ENCODE measurements at places on chromosomes 13 and 19.

- DNase-seq, result no peak
These were observed 857.2 kb downstream of the SLITRK1 start for GRCh38 chr13:83024955-83025594.

GRCh38 chr19:2483084-2483483 lies 7.2 kb downstream of the GADD45B start:
- no peak for DNase-seq

- peak; percentile 78 for DNase-seq
These were observed 5.7 kb downstream of the ACTN4 start for GRCh38 chr19:38653028-38653571.

DNA sequence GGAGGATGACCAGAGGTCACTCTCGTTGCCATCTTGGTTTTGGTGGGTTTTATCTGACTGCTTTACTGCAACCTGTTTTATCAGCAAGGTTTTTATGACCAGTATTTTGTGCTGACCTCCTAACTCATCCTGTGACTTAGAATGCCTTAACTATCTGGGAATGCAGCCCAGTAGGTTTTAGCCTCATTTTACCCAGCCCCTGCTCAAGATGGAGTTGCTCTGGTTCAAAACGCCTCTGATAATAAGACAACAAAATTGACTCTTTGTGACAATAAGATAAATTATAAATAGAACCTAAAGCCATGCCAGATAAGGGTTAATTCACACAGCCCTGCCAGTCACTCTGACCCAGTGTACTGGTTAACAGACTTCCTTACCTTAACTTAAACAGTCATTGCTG lies 267.7 kb upstream of the MAB21L1 start:
- DNase-seq, result no peak

GRCh38 chr13:105764486-105764885 lies 771.0 kb downstream of the EFNB2 start:
- no peak for DNase-seq

GRCh38 chr13:60163478-60164233 lies at the start of gene DIAPH3:
Gene DIAPH3 (minus strand): TSS chr13:60163928. CDS start chr13:60163766, 162 bp downstream.
- DNase-seq, result peak; percentile 98

DNA sequence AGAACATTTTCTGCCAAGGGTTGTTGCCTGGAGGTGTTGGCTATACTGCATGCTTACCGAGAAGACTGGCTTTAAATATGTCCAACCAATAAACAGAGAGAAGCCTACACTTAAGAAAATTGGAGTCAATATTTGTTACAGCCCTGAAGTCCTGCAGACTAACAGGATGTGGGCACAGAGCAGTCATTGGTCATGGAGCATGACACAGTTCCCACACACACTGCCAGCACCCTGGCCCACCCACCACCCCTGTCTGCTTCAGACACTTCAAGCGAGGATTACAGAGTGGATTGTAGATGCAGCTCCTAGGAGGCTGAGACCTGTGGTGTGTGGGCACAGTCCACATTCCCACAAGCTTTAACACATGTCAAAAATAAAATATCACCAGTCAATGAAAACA lies 21.0 kb upstream of the SERP2 start:
- DNase-seq, result no peak

DNA sequence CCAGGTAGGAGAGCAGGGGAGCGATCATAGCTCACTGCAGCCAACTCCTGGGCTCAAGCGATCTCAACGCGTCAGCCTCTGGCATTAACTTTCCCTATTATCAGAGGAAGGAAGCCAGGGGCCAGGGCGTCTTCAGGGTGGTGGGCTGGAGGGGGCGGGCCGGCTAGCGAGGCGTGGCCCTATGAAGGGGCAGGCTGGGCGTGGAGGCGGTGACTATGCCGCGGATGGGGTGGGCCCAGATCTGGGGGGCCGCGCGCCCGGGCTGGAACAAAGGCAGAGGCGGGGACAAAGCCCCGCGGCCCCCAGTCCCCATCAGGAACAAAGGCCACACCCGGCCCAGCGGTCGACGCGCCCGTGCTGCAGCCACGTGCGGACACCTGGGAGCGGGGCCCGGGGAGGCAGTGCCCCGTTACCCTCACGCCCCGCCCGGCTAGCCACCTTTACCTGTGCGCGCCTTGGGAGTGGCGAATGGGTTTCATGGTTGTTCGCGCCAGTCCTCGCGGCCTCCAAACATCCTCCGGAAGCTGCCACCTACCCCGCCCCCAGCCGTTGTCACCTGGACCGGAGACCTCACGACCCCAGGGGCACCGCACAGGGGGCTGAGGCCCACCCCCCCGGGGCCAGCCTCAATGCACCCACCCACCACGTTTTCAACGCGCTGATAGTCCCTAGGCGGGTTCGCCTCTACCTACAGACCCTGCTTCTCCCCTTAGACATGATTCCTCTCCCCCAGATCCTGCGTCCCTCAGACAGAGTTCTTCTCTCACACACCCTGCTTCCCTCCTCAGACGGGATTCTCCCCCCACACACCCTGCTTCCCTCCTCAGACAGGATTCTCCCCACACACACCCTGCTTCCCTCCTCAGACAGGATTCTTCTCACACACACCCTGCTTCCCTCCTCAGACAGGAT lies 5.4 kb upstream of the TRIM28 start:
- peak; percentile 94 for DNase-seq

- no peak for DNase-seq
These were observed 58.2 kb downstream of the GJA3 start for GRCh38 chr13:20102525-20103180.

DNA sequence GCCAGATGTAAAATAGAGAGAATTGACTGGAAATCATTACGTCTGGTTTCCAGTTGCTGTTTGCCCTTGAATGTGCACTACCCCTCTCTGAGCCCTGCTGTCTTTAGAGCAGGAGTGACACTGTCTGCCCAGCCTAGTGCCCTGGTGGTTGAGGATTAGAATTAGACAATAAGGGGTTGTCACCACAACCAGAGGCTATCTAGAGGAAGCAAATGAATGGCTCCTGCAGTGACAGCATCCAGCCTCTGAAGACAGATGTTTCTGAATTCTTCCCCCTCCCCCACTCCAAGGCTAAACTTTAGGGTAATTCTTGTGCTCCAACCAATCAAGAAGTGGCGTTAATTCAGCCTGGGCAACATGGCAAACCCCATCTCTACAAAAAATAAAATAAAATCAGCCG lies 2.0 kb downstream of the RAB8A start:
- no peak for DNase-seq

- DNase-seq, result no peak
These were observed 361.1 kb upstream of the SLITRK1 start for GRCh38 chr13:84243340-84243739.

DNA sequence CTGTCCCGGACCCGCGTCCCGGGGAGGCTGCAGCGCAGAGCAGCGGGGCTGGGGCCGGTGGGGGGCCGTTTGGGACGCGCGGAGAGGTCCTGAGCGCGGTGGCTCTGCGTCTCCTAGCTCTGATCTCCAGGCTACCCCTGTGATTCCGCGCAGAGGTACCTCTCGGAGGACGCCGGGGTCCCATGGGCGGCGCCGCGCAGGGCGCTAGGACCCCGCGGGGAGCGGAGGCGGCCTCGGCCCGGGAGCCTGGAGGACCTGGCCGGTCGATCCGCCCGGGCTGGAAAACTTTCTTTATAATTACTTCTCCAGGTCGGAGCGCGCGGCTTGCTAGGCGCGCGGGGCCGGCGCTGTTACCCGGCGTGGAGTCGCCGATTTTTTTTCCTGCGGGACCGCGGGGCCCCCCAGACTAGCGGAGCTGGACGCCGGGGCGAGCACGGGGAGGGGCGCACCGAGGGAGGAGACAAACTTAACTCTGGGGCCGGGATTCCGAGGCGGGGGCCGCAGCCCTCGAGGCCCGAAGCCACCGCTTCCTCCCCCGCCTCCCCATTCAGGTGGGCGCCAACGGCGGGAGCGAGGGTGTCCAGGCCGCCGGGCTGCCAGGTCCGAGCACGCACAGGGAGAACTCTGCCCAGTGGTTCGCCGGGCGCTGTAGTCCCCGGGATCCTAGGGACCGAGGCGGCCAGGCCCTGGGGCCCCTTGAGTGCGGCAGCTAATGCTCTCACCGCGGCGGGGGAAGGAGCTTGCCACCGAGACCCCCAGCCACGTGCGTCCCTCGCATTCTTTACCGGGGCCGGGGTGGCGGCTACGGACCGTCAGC lies 848 bp upstream of the CEBPA start:
- peak; percentile 70 for DNase-seq

- no peak for DNase-seq
These were observed 68.2 kb downstream of the ESD start for GRCh38 chr13:46728777-46729176.

- peak; percentile 18 for DNase-seq
These were observed 4.5 kb downstream of the MAMSTR start for GRCh38 chr19:48714759-48715675.

- peak; percentile 52 for DNase-seq
These were observed 3.0 kb downstream of the GAS6 start for GRCh38 chr13:113860665-113861432.

GRCh38 chr19:23917856-23918255 lies 3.2 kb downstream of the ZNF726 start:
- peak; percentile 79 for DNase-seq

GRCh38 chr19:33231511-33231910 lies 5.9 kb upstream of the SLC7A10 start:
- no peak for DNase-seq

DNA sequence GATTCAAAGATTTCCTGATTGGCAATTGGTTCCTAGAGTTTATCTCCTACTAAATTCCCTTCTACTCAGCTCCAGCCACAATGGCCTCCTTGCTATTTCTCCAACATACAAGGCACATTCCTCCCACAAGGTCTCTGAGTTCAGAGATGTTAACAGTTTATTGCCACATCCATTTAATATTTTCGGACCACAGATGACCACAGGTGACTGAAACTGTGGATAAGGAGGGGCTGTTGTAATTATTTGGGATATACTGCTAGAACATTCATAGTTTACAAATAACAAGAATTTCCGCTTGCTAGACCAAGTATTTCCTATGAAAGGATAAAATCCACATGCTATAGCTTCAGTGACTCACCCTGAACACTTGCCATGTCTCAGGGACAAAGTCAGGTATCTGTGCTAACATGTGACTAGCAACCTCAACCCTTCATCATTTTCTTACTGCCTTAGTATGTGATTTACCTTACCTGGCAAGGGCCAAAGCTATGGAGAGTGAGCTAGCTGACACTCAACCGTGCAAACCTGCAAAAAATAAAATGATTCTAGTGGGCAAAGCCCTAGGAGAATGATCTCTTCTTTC lies 117.7 kb downstream of the TBC1D4 start:
- DNase-seq, result no peak

DNA sequence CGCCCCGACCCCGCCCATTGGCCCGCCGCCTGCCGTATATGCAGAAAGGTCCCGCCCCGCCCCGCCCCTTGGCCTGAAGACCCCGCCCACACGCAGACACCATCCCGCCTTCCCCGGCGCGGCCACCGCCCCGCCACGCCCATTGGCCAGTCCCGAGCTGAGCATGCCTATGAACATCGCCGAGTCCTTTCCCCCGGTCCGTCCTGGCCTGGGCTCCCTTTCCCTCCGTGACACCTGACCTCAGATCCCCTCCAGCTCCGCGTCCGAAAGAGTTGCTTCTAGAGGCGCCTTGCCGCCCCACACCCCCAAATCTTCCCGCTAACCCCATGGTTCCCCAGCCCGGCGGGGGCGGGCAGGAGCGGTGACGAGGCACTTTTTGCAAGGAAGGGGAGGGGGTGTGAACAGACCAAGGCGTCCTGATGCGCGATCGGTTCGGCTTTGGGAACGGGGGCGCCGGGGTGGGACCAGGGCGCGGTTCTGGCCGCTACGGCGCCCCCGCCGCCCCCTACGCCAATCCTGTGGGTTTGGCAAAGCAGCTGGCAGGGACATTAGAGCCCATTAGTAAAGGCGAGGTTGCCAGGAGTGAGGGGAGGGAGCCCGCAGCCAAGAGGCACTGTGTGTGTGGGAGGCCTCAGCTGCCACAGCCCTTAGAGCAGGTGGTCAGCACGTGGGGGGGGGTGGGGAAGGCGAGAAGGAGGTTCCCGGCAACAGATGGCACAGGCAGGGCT lies 406 bp upstream of the NUMBL start:
- DNase-seq, result peak; percentile 95

GRCh38 chr13:44399074-44399473 lies 25.4 kb downstream of the SERP2 start:
- no peak for DNase-seq

GRCh38 chr19:5342573-5343201 lies 2.1 kb upstream of the PTPRS start:
- DNase-seq, result no peak

- no peak for DNase-seq
These were observed 187.4 kb downstream of the SUCLA2 start for GRCh38 chr13:47813718-47814117.

DNA sequence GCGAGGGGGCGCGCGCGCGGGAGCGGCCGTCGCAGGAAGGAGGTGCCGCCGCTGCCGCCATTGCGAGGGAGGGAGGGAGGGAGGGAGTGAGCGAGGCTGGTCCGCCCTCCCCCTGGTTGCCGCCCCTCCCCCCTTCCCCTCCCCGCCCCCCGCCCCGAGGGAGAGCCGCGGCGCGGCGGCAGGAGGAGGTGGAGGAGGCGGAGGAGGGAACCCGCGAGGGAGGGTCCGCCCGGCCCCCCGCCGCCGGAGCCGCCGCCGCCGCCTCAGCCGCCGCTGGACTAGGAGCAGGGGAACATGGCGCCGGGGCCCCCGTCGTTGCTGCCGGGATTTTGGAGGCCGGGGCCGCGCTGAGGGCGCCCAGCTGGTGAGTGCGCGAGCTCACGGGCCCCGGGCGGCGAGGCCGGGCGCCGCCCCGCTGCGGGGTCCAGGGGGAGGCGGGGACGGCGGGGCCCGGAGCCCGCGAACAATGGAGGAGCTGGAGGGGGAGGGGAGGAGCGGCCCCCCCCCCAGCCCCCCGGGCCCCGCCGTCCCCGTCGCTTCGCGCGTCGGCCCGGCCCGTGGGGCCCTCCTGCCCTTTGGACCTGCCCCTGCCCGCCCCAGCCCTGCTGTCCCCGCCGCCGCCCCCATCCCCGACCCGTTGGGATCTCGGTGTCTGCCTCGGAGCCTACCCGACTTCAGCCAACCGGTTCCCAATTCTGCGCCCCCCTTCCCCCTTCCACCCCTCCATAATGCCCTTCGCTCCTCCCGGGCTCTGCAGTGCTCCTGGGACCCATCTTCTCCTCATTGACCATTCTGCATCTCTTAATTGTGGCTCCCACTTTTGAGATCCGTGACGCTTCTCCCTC lies at the start of gene ARHGAP35:
TSS of gene ARHGAP35 (plus strand) at position 152 of the 845 bp plus-strand sequence. CDS start 57,679 bp downstream, outside the sequence.
- no peak for DNase-seq

DNA sequence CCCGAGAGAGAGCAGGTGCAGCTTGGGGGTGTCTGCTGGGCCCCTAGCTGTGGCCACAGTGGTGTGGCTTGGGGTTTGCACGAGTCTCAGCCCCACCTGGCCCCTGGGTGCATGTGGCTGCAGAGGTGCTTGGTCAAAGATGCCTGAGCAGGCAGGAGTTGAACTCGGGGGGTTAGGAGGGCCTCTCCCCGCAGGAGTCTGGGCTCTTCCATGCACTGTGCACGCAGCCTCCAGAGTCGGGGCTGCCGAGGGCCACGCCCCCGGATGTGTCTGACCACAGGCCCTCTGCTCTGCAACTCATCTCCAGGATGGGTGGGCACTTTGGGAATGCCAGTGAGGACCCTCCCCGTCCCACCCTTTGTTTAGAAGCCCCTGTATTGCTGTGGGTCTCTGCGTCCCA lies 91.5 kb upstream of the MCF2L start:
- no peak for DNase-seq

DNA sequence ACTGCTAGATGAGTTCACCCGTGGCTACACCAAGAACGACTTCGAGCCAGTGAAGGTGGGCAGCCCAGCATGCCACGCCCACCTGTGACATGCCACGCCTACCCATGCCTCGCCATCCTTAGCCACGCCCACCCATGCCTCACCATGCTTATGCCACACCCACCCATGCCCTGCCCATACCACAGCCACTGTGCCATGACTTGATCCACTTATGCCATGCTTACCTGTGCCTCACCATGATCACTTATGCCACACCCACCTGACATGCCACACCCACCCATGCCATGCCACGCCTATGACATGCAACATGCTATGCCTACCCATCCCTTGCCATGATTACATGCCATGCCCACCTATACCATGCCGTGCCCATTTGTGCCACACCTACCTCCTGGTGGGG lies 12.9 kb upstream of the USE1 start:
- DNase-seq, result no peak

Measured in lung (tissue), 17 donors.